ENCODE measurements at places on chromosomes 6 and 20.

DNA sequence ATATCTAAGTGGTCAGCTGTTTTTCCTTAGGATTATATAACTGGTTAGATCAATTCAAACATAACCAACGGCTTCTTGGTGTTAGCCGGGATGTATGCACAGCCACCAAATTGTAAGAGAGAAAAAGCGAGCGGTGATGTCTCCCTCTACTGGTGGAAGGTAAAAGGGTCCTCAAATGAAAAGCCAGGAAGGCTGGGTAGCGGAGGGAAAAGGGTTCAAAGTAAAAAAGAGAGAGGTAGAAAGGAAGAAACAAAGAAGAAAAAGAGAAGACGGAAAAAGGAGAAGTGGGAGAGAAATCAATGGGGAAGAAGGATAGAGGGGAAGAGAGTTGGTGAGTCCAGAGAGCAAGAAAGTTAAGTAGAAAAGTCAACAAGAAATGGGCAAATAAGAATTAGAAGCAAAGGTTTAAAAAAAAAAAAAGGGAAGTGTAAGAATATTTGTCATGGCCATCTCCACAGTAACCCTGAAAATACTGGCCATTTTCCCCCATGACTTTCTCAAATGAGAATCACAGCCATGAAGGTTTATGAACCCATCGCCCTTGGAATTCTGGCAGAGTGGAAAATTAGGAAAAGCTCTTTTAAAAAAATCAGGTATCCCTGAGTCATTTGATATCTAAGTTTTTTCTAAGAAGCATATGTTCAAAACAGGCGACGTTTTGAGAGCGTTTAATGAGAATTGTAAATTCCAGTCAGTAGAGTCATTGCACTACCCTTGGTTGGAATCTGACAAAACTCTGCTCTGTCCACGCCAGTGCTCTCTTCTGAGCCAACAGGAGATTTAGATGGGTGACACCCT, 155.6 kb upstream of the SNX9 start:
- DNase-seq, result peak; percentile 65

GRCh38 chr6:73542891-73543290, 22.1 kb upstream of the EEF1A1 start:
- DNase-seq, result no peak

GRCh38 chr20:8148501-8148900, 16.4 kb downstream of the PLCB1 start:
- no peak for DNase-seq

GRCh38 chr20:61958773-61959700, 106.6 kb downstream of the TAF4 start:
- DNase-seq, result no peak

- DNase-seq, result no peak
Observed at GRCh38 chr20:45291526-45291925, 15.1 kb upstream of the RBPJL start.

DNA sequence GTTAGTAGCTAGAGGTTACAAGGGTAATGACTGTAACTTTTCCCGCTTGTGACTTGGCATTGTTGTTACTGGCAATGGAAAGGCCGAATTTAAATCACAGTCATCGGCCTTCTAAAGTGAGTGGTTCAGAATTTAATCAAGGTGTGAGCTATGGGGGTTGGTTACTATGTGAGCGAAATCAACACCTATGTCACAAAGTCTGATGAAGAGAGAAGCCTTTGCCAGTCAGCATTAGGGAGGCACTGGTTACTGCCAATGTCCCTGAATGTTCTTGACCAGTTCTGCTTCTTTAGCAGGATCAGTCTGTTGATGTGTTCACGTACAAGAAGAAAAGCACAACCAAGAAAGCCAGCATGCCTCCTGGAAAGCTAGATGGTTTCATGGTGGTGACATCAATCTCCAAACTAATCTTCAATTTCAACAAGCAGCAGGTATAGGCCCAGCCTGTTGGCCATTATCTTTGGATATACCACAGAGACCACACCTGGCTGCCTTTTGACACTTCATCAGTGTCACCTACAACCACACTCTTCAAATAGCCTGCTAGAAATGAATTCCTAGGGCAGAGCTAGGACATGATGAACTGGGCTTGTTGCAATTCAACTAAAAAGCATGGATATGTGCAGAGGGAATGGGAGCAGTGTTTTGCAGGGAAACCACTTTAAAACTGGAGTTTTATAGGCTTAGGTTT, 17.2 kb downstream of the SAMD5 start:
- no peak for DNase-seq

DNA sequence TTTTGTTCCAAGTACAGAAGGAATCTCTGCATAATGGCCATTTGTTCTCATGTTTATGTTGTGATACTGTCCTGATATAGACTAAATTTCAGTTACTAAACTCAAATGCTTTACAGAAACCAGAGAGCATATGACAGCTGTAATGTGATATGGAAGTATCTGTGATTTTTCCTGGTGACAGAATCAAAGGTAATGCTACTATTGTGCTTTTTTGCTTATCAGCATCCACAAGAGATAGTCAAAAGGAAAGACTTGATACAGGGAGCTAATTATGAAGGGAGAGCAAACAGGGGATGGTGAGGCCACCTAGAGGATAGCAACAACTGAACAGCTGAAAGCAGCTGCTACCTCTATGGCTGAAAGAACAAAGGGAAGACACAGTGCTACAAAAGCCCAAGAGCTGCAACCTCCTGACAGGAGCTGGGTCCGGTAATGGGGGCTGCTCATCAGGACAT, 181.4 kb downstream of the PHF3 start:
- DNase-seq, result no peak

GRCh38 chr6:115131709-115132490, 789.1 kb upstream of the HS3ST5 start:
- DNase-seq, result no peak

- DNase-seq, result no peak
Observed at GRCh38 chr6:106417572-106418147, 57.1 kb downstream of the CRYBG1 start.

- DNase-seq, result no peak
Observed at GRCh38 chr20:62537649-62538292, 62.0 kb upstream of the GATA5 start.

DNA sequence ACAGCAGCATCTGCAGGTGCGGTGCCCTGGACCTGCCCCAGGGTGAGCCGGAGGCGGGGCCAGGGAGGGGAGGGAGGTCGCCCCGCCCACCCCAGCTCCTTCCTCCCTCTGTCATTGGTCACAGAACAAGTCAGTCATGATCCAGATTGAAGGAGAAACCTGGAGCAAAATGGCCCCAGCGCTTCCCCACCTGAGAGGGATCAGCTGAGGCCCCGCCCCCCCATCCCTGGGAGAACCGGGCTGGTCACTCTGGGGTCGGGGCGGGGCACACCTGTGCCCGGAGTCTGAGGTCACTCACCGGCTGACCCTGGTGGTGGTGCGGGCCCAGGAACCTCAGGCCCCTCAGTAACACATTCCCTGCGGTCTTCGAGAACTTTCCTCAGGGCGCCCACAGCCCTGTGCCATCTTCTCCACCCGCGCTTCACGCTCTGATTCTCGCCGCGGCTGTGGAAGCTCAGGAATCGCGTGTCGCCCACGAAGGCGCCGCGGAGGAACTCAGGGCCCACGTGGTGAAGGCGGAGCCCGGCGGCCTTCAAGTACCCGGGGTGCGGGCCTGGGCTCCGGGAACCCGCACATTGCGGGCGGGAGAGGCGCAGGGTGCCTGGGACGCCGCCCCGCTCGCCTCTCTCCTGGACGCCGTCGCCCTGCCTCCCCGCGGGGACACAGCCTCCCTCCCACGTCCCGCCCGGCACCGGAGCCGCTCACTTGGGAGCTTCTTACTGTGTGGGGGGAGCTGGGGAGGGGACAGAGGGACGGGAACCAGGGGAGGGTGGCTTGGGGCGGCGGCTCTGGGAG, 36.4 kb upstream of the HLA-C start:
- no peak for DNase-seq

DNA sequence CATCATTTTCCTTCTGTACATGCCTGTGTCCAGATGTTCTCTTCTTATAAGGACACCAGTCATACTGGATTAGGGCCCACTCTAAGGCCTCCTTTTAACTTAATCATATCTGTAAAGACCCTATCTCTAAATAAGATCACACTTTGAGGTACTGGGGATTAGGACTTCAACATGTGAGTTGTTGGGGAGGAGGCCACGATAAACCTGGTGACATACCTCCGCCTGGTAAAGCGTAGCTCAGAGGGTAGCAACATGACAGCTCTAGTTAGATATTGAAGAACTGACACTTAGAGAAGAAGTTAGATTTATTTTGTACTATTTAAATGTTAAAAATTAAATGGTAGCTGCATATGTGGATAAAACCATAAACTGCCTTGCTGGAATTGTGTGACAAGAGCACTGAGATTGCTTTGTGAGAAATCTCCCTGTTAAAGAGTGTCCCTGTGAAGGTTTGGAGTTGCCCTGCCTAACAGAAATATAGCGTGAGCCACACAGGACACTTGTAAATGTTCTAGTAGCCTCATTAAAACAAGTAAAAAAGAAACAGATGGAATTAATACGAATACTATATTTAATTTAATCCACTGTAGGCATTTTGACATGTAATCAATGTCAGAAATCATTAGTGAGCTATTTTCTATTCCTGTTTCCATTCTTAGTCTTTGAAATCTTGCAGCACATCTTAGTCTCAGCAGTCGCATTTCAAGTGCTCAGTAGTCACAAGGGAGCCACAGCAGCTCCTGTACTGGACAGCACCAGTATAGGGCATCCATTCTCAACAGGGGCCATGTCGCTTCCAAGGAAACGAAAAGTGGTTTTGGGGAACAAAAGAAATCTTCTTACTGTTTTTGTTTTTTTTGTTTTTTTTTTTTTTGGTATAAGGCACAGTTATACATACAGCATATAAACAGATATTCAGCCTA, 13.4 kb downstream of the PLCB1 start:
- no peak for DNase-seq

- no peak for DNase-seq
Observed at GRCh38 chr6:71395731-71396409, 107.3 kb downstream of the OGFRL1 start.

GRCh38 chr20:5885866-5886265, 64.5 kb downstream of the TRMT6 start:
- no peak for DNase-seq

Measured in AG10803 (cell line).